ENCODE measurements at places on chromosomes 1 and 21.

DNA sequence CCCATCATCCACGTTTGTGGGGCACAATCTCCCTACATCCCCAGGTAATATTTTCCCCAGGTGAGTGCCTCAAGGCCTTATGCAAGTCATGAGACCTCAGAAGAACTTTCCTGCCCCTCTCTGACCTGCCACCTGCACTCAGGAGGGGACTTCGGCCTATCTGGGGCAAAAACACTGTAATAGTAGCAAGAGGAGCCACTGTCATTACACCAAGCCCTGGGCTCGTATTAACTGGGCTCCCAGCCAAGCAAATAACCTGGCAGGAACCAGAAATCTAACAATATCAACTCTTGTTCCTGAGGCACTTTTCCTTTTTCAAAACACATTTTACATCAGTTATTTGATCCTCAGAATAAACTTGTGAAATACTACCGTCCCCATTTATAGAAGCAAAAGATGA is 30.9 kb downstream of the LAMB3 start:
- DNase-seq: no peak

DNA sequence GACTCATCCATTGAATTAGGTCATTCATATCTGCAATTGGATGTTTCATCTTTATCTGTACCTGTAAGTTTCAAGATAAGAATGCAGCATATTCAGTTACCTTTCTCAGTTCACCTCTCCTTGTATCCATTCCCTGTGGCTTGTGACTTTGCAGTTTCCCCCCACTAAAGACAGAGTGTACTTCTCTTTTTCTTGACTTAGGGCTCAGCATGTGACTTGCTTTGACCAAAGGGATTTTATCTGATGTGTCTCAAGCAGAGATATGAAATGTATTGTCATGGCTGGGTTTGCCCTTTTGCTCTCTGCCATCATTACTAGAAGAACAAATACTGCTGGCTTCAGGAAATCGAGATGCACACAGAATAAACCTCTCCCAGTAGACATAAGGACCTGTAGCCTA is 754.8 kb downstream of the ADGRL2 start:
- DNase-seq: no peak

- DNase-seq: no peak
Observed at GRCh38 chr1:202170726-202171125, 10.3 kb upstream of the PTPN7 start.

DNA sequence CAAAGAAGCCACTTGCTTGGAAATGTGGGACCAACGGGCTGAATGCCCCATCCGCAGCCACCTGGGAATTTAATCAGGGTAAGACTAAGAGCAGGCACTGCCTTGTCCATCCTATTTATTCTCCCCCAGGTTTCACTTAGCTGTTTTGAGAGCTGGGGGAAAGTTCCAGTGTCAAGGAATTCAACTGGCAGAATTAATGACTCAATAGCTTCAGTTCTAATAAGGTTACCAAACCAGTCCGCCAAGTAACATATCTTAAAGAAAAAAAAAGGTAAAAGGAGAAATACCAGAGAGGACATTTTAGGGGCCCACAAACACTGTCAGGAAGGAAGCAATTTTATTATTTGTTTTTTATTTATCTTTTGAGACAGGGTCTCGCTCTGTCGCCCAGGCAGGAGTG is 157.6 kb upstream of the SOD1 start:
- no peak for DNase-seq

GRCh38 chr1:244576259-244576892 is 76.5 kb upstream of the DESI2 start:
- no peak for DNase-seq

- no peak for DNase-seq
Observed at GRCh38 chr1:167136191-167136614, 42.3 kb downstream of the STYXL2 start.

DNA sequence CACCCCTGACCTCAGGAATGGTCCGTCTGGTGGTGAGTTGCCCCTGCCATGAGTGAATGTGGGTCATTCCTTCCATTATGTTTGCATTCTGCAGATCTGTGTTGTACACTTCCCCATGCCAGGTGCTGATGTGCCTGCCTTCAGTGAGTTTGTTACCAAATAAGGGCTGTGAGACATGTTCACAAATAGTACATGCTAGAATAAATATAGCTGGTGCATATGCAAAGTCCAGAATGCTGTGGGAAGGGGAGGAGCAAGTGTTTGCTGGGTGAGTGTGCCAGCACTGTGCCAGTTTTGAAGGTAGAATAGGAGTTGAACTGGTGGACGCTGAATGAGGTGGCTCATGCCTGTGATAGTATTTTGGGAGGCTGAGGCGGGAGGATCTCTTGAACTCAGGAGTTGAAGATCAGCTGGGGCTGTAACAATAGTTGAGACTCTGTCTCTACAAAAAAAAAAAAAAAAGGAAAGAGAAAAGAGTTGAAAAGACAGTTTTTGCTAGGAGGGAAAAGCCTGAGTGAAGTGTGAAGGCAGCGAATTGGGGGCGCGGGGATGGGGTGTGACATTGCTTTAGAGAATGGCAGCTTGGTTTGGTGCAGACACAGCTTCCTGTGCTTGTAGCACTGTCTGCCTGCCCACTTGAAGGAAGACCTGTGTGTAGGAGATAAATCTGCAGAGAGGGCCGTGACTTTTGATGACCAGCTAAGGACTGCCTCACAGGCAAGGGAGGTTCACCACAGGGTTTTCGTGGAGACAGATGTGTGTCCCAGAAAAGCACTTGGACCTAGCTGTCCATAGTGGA is 61.1 kb downstream of the LGR6 start:
- DNase-seq: no peak

DNA sequence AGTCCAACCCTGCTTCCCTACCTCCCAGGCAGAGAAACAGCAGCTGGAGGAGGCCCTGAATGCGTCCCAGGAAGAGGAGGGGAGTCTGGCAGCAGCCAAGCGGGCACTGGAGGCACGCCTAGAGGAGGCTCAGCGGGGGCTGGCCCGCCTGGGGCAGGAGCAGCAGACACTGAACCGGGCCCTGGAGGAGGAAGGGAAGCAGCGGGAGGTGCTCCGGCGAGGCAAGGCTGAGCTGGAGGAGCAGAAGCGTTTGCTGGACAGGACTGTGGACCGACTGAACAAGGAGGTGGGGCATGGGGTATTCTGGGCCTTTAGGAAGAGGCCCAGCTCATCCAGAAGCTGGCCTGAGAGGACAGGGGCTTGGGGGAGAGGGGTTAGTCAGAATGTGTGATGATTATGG is 9.6 kb upstream of the TUFT1 start:
- DNase-seq: no peak

DNA sequence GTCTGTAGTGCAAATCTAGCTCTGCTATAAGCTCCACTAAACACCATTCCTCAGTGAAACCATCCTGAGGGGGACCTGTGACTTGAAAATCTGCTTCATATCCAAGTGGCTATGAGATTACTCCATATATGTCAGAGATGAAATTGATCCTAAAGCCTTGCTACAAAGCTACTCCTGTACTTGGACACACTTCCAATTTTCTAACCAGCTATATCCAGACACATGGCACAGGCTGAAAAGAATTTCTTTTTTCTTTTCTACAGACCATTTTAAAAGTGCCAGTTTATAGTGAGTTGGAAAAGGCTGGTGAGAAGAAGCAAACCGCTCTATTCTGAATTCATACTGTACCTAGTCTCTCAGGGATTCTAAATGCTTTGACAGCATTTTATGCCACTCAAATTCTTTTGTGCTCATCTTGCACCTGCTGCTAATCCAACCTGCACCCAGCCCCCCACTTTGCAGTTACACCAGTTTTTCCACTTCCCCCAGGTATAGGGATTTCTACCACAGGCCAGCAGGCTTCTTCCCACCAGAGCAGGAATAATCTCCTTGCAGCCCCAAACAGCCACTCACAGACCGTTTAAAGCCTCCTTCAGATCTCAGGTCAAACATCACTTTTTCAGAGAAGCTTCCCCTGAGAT is 112.5 kb downstream of the RERE start:
- no peak for DNase-seq

DNA sequence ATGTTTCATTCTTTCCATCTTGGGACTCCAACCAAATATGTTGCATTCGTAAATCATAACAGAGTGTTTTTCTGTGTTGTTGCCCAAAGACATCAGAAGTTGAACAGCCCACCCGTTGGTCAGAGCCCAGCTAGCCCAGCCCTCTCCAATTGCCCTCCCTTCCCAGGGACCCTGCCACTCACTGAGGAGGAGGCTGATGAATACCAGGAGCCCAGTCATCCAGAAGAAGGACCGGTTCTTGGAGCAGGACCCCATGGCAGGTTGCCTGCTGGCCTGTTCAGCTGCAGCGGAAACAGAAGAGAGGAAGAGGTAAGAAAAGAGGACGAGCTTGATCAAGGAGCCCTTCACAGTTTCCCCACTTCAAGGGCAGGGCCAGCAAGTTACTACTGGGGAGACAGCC is 172.2 kb upstream of the ETV3 start:
- DNase-seq: no peak

DNA sequence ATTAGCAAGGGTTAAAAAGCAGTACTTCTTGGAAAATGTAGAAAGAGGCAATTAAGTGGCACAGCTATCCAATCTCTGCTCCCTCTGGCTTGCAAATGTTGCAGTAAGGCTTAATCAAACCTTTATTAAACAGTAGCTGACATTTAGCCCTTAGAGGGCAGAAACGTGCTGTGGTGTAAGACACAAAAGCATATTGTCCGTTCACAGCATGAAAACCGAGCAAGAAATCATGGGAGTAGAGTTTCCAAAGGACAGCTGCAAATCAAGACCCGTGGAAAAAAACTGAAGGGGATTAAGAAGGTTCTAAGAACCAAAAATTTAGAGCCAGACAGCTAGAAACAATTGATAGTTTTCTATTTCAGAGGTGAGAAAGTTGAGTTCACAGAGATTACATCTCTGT is 13.1 kb downstream of the ZP4 start:
- no peak for DNase-seq

DNA sequence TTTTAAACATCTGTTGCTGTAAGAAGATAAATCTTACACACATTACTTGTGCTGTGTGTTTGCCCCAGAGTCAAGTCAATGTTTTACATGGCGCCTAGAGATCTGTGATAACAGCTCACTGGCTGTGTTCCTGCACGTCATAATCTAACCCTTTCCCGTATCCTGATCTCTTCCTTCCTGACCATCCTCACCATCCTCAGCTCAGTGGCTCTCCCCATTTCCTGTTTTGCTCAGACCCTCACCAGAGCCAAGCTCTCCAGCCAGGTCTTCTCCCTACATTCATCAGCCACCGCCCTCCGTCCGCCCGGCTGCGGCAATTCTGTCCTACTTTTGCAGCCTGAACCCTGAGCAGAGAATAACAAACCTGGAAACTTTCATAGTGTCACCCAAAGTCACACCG is 824.7 kb downstream of the USP25 start:
- DNase-seq: no peak

- DNase-seq: no peak
Observed at GRCh38 chr1:91929250-91929649, 20.0 kb upstream of the BRDT start.

GRCh38 chr1:81607086-81607485 is 193.6 kb upstream of the ADGRL2 start:
- DNase-seq: no peak

All from AG04449 (cell line).